ENCODE measurements at places on chromosomes 3 and 15.

DNA sequence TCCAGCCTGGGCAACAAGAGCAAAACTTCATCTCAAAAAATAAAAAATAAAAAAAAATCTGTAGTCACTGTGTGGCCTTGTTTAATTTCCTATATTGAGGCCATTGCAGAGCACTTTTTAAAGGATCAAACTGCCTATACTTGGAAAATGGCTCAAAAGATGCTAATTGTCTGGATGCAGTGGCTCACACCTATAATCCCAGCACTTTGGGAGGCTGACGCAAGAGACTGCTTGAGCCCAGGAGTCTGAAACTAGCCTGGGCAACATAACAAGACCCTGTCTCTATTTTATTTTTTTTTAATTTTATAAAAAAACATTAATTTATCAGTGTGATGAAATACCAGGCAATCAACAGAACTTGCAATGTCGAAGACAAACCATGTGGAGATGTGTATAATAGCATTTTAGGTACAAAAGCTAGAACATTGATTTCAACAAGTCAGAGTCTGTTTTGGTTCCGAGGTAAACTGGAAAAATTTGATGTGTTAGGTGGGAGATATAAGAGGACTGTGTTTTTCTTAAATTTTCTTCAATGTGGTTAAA, 47.0 kb upstream of the SETD2 start:
- no peak for DNase-seq

DNA sequence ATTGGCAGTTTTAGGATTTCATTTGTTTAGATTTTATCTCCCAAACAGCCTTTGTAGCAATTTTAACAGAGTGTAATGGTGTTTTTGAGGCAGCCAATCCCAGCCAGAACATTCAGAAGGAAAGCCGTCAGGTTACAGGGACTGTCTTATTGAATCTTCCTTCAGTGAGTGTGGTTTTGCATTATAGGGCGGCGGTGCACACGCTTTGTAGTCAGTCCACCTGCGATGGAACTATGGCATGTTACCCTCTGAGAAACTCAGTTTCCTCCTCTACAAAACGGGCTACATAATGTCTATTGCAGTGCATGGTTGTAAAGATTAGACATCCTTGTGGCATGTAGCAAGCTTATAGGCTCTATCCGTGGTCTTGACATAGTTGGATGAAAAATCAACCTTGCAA, 1.0 kb downstream of the LRRC28 start:
- no peak for DNase-seq

DNA sequence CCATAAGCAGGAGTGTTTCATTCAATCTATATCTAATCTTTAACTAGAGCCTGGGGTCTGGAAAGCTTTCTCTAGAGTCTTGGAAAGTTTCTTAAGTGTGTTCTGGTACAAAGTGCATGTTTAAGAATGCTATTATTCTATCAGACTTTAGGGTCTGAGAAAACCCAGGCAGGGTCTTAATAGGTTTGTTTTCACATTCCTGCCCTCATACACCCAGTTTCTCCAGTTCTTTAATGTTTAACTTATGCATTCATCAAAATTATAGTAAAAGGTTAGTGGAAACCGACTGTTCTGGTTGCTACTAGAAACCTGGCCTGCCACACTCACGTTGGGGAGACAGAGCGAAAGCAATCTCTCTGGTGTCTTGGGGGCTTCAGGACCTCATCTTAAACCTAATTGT, 102.9 kb upstream of the WDR72 start:
- DNase-seq: no peak

GRCh38 chr15:74616996-74617395, 1.4 kb downstream of the CLK3 start:
- DNase-seq: no peak

DNA sequence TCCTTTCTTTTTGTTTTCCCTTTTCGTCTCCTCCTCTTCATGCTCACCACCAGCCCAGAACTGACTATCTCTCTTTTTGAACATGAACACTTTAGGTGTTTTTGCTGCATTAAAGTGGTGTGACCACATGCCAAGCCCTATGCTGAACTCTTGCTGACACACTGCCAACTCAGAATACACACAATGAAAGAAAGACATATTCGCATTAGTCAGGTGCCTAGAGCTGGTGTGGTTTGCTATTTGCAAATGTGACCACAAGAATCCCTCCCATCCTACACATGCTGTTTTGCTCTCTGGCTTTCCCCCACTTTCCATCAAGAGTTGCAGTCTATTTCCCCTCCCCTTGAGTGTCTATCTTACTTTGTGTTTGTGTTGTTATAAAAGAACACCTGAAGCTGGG, 967.8 kb upstream of the CFAP20DC start:
- no peak for DNase-seq

- DNase-seq: no peak
These were observed 69.0 kb upstream of the HRH1 start for GRCh38 chr3:11085093-11085840.

GRCh38 chr15:72271221-72271620, 1.1 kb downstream of the PARP6 start:
- no peak for DNase-seq

GRCh38 chr3:138148503-138148902, 16.3 kb upstream of the A4GNT start:
- no peak for DNase-seq

DNA sequence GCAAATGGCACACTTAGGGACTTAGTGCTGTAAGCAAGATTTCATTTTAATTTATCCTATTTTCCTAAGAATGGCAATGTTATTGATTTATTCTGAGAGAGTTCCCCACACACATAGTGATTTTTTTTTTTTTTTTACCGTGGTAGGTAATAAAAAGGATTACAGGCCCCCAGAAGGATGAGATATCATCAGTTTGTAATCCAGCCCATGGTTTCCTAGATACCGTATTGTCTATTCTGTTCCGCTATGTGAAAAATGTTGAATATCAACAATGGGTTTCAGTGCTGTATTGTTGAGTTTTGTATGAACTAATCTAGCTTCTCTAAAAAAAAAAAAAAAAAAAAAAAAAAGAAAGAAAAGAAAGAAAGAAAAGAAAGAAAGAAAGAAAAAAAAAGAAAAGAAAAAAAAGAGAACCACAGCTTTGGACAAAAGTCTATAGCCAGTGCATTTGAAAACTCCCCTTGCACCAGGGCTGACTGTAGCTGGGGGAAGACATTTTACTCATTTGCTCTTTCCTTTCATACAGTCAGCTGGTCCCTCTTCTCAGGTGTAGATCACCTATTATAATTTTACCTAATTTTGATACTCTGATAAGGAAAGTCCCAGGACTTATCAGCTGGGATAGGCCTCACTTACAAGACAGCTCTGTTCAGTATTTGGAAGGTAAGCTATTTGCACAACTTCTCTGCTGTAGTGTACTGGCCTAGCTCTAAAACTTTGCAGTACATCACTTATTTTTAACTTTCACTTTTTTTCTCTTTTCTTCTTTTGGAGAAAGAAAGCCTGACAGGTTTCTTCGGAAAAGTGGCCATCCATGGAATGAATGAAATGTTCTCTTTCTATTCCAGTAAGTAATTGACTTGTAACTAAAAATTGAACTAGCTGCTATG, 101.4 kb upstream of the SOX2 start:
- no peak for DNase-seq

DNA sequence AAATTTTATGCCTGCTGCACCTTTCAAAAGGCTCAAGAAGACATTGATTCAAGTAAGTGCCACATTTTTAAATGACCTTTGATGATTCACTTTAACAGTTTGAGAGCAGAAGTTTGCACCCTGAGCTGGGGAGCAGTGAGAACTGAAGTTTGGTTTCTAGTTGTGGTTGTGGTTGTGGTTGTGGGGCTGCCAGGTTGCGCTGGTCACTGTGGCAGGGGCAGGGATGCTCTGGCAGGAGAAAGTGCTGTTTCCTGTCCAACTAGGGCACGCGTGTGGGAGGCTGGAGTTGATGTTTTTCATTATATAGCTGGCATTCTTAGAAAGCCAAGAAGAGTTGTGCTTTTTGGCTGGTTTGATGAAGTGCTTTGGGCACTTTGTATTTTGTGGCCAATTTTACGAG, 339.7 kb upstream of the NR2F2 start:
- no peak for DNase-seq

GRCh38 chr15:85142312-85142711, 160.7 kb downstream of the PDE8A start:
- no peak for DNase-seq

DNA sequence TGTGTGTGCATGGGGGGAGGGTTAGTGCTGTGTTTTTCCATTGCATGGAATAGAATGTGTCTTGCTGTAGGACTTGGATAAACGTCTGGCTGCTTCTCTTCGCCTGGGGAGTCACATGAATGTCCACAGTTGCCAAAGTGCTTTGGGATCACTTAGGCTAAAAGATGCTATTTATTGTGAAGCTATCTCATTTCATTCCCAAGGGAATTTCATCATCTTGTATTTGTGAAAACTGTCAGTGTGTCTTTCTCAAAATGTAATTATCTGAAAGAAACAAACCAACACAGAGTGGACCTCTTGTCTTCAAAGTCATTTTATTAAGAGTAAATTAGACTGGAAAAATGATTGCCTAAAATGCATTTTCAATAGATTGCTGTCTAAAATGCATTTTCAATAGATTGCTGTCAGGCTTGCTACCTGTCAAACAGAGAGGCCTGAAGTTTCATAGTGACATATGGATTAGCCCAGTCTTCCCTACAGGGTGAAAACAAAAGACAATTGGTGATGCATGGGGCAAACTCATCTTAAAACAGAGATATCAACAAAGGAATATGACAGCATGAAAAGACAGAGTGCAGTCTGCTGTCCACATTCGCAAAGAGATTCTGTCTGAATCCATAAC, 117.1 kb upstream of the GOLIM4 start:
- no peak for DNase-seq

GRCh38 chr3:12455740-12456139, 28.5 kb upstream of the TSEN2 start:
- no peak for DNase-seq

- peak; percentile 2 for DNase-seq
These were observed 11.1 kb upstream of the EIF4A2 start for GRCh38 chr3:186772281-186772694.

- DNase-seq: no peak
These were observed 17.0 kb downstream of the PCYT1A start for GRCh38 chr3:196270499-196270898.

- DNase-seq: no peak
These were observed 139.1 kb downstream of the CBLB start for GRCh38 chr3:105729667-105730066.

DNA sequence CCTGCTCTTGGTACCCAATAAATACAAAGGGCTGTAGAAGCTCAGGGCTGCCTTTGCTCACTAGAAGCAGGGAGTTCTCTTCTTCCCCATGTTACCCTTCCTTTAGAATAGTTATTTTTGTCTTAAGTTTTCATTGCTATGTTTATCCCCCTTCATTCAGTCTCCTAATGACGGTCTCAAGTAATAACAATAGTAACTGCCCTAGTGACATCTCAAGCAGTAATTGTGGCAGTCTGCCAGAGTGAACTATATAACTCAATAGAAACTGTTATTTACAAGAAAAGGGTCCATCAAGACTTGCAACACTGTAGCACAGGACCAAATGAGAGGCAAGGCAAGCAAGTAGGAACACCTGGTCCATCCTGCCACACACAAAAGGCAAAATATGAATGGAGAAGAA, 32.5 kb upstream of the SIN3A start:
- no peak for DNase-seq

DNA sequence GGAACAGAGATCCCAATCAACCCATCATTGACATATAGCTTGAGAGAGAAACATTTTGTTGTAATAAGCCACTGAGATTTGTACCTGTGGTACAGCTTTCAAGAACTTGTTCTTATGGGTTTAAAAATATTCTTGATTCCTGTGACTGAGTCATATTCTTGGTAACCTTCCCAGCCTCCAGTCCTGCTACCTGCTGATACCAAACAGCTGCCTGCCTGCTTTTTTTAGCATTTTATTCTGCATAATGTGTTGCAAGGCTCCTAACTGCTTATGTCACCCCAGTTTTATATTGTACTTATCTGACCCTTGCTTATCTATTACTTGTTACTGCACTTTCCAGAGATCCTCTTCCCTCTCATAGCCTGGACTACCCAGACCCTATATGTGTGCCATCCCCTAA, 349.3 kb upstream of the SOX2 start:
- no peak for DNase-seq

- DNase-seq: no peak
These were observed 5.4 kb downstream of the LEO1 start for GRCh38 chr15:51966192-51966591.

- no peak for DNase-seq
These were observed 135.0 kb upstream of the UBE2E2 start for GRCh38 chr3:23068016-23068728.

DNA sequence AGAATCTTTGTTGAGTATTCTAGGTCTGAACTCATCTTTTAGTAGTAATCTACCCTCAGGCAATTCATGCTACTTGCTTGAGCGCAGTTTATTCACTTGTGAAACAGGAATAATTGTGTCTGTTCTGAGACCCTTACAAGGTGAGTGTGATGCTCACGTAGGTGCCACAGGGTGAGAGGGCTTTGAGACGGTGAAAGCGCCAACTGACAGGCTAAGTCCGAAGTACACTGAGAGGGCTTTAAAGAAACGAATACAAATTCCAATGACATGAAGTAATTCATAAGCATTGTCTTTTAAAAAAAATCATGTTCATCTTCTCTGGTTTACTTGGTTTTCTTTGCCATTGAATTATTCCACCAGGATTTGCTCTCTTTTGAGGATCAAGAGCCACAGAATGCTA, 393.7 kb upstream of the RGMA start:
- DNase-seq: no peak

GRCh38 chr15:70201425-70201775, 103.7 kb upstream of the TLE3 start:
- no peak for DNase-seq

DNA sequence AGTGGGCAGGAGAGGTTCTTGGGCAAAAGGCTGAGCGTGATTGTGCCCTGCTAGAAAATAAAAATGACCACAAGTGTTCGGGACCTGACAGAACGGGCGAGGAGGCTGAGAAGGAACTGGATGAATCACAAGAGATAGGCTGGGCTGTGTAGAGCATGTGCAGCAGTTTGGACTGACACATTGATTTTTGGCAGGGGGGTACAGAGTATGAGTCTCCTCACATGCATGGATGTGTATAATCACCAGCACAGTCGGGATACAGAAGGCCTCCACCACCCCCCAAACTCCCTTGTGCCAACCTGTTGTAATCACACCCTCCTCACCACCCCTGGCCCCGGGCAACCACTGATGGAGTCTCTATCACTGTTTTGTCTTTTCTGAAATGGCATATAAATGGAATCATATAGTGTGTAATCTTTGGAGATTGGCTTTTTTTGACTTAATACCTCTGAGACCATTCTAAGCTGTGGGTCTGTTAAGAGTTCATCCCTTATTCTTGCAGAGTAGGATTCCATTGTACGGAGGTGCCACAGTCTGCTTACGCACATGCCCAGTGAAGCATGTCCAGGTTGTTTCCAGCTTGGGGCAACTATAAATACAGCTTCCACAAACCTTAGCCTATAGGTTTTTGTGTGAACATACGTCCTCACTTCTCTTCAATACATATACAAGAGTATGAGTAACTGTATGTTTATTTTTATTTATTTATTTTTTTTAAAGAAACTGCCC, 438.8 kb downstream of the FOXP1 start:
- DNase-seq: no peak

- no peak for DNase-seq
These were observed 10.7 kb upstream of the TRPM7 start for GRCh38 chr15:50697109-50697797.

- no peak for DNase-seq
These were observed 74.8 kb downstream of the PPM1L start for GRCh38 chr3:160830796-160831195.

GRCh38 chr3:16788440-16789056, 96.2 kb upstream of the PLCL2 start:
- no peak for DNase-seq

GRCh38 chr15:60077581-60078359, 73.7 kb downstream of the FOXB1 start:
- no peak for DNase-seq

- DNase-seq: no peak
These were observed 11.6 kb upstream of the VGLL4 start for GRCh38 chr3:11655196-11655928.

All from stimulated activated CD4-positive, alpha-beta T cell treated with anti-CD3 and anti-CD28 coated beads, Interleukin-15, amount 100 ng/mL, for 1 hour (primary cell).